ENCODE measurements at places on chromosomes 11 and 22.

- ATAC-seq: no peak
These were observed 201.2 kb downstream of the PGR start for GRCh38 chr11:100928426-100928825.

DNA sequence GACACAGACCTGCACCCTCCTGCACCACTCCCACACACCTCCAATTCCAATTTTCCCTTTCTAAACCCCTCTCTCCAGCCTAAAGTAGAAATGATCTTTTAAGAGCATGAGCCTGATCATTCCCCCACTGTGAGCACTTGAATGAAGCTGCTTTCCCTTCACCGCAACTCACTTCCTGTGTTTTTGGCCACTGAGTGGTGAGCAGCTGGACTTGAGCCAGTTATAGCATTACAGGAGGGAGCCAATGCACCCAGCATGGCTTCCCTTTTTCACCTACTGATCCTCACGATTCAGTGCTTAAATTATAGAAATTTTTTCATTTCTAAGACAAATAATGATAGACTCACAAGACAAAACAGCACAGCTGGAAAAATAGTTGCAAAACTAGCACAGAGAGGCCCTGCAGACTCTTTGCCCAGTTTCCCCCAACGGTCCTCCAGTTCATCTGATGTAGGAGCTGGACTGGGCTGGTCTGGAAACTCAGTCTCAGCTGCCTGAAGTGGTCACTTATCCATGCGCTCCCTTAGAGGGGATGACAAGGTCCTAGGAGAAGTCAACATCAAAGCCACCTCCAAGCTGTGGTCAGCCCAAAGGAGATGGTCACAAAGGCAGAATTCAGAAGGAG lies 9.7 kb upstream of the APOL4 start:
- ATAC-seq: no peak

- ATAC-seq: peak; percentile 40
These were observed 885 bp downstream of the TRMU start for GRCh38 chr22:46336119-46337078.

DNA sequence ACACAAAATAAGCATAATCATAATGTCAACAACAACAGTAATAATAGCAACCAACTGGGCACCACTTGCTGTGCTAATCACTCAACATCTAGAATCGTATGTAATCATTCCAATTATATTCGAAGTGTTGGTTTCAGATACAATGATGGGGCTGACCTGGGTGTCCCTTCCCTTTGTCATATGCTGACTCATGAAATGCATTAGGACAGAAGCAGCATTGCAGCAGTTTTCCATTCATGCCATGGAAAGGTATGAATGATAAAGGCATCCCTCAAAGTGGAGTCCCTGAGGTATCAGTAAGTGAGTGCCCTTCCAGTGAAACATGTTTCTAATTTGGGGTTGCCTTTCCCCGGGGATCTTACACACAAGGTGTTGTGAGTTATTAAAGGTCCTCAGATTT lies 46.3 kb upstream of the ANO3 start:
- no peak for ATAC-seq

DNA sequence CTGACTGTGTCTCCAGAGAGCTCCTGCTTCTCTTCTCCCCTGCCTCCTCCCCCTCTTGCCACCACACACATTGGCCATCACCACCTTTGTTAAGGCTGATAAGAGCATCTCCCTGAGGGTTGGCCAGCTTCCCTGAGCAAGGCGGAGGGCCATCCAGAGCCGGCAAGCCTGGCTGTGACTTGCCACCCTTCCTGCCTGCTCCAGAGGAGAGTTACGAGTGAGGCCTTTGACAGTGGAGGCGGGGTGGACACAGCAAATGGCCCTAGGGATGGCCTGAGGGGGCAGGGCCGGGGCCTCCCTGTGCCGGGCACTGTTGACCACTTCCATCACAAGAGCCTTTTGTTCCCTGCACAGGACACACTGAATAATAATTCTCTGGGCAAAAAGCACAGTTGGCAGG lies 5.4 kb downstream of the FREY1 start:
- ATAC-seq: no peak
